ENCODE measurements at places on chromosomes 5 and 9.

- no peak for DNase-seq
Observed at GRCh38 chr5:5270161-5270560, 130.0 kb downstream of the ADAMTS16 start.

DNA sequence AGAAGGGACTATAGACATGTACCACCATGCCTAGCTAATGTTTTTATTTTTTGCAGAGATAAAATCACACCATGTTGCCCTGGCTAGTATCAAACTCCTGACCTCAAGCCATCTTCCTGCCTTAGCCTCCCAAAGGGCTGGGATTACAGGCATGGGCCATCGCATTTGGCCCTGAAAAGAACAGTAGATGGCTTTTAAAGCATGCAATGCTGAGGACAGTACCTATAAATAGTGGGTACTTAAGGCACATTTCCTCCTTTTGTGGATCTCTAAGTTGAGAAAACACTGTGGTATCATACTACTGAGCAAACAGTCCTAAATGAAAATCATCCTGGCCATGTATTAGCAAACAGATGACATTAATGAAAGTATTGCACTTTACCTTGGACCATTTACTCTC lies 119.4 kb downstream of the TTC39B start:
- peak; percentile 24 for DNase-seq

GRCh38 chr5:43648499-43649124 lies 45.6 kb downstream of the NNT start:
- DNase-seq = no peak

- no peak for DNase-seq
Observed at GRCh38 chr9:14522627-14523379, 170.4 kb downstream of the ZDHHC21 start.
